Osteocyte (in vitro differentiated cells): ENCODE measurements at places on chromosomes 2 and 18. TPM values are rescaled to one million over a fixed set of nuclear protein-coding genes. Genes with fewer than 3 reads are reported as not detected.

DNA sequence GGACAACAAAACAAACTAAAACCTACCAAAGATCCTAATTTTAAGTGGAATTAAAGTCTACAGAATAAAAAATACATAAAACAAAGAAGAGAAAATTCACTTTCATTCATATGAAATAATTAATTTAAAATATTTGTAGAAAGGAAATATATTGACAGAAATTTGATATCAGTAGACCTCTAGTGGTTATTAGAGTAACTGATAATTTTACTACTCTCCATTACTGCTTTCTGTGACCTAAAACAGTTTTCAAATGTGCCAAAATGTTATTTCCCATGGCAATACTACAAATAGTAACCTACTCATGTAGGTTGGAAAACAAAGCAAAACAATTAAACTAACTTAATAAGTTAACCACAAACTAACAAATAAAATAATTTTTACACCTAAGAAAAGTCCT is 147.1 kb downstream of the NOL4 start:
- DNase-seq, result no peak

DNA sequence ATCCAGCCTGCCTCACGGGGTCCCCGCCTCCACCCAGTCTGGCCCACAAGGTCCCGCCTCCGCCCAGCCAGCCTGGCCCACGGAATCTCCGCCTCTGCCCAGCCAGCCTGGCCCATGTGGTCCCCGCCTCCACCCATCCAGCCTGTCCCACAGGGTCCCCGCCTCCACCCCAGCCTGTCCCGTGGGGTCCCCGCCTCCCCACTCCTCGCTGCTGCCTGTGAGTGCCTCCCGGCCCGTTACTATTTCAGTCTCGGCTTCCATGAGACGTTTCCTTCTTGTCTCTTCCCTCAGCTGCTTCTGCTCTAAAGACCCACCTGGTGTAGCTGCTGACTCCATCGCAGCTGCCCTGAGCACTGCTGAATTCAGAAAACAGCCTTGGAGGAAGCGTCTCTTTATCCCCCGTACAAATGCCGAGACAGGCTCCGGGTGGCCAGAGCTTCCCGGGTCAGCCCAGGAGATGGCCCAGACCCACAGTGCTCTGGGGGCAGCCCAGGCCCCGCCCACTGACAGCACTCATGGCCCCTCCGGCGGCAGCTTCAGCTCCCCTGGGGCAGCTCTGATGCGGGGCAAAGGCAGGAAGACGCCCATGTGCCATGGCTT is 69.8 kb downstream of the NFATC1 start:
- DNase-seq, result no peak

DNA sequence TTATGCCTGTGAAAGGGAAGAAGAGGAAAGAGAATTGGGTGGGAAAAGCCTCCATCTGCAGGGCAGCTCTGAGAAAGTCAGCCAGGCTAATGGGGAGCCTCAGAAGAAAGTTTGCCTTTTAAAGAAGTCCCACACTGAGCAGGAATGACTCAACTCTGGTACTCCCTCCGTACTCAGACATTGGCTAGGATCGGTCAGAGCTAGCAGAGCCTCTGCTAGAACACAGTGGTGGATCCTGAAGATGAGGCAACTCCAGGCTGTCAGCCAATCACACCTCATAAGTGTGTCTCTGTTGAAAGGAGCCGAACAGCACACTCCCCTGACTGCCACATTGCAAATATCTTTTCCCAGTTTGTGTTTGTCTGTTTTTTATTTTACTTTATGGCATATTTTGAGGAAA is 96.9 kb downstream of the HNRNPLL start:
- no peak for DNase-seq

- DNase-seq, result no peak
Measured at GRCh38 chr18:60100778-60101177, 201.0 kb downstream of the PMAIP1 start.

DNA sequence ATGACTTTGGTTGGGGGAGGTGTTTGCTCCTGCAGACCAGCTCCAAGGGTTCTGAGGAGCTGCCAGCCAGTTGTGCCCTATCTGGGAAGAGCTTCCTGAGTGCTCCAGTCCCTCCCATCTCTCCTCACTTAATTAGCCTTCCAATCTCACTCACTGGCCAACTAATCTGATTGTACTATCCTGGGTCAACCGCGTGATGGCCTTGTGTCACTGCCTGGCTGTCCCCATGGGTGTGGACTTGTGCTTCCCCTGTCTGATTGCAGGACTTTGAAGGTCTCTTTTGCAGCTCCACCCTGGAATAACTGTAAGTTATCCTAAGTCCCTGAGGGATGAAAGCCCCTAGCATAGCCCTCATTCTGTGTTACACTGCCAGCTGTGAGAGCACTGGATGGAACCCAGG is 65.0 kb downstream of the SLC4A5 start:
- no peak for DNase-seq

DNA sequence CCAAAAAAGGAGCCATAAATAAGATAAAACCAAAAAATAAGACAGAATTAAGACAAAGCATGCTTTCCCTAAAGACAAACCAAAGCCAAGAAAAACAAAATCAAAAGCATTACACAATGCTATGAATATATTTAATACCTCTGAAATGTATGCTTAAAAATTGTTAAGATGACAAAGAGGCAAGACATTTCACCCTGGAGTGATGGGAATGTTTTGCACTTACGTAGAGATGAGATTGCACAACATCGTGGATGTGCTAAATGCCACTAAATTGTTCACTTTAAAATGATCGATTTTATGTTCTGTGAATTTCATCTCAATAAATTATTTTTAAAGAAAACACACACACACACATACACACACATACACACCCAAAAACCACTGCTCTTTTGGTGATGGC is 386.6 kb upstream of the KLHL29 start:
- no peak for DNase-seq

The SERPINB10 gene
- not detected in 2 replicates for total RNA-seq

The KCNIP3 gene
- total RNA-seq, result 0.57 and 1.4 TPM in 2 replicates

The CABLES1 gene
- 50.9 and 51.2 TPM in 2 replicates for total RNA-seq

The LYPD6B gene
- total RNA-seq, result 13.5 and 14.5 TPM in 2 replicates
